ENCODE measurements at places on chromosomes 4 and X. TPM values are rescaled to one million over a fixed set of nuclear protein-coding genes. Genes with fewer than 3 reads are reported as not detected.

Gene SLC25A53
- 13.4 TPM for total RNA-seq

Gene ARHGEF9
- 10.3 TPM for total RNA-seq

Gene NPNT
- total RNA-seq: 20.3 TPM

Gene CACNA1F
- total RNA-seq: 0.26 TPM

Gene AFM
- total RNA-seq: not detected
